ENCODE measurements at places on chromosomes 2 and 18.
A peak's percentile ranks its signal among the peaks of the same experiment; 100 is the strongest.

DNA sequence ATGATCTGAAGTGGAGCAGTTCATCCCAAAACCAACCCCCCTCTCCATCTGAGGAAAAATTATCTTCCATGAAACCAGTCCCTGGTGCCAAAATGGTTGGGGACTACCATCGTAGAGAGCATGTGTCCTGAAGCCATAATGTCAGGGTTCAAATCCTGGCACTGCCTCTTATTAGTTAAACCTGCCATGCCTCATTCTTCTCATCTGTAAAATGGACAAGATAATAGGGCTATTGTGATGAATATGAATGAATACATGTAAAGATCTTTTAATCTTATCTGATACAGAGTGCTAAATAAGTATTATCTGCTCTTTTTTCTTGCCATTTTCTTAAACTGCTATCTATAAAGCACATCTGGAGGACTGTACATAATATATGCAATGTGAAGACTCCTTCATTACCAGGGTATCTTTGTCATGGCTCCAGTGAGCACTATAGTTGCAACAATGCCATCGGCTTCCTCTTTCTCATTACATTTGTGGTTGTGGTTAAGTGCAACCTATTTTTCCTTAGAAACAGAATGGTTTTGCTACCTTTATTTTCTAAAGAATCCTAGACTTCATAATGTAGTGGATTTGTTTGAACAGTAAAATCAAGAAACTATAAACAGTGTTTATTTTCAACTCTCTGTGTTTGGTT is 27.0 kb downstream of the MFSD6 start:
- DNase-seq: no peak

DNA sequence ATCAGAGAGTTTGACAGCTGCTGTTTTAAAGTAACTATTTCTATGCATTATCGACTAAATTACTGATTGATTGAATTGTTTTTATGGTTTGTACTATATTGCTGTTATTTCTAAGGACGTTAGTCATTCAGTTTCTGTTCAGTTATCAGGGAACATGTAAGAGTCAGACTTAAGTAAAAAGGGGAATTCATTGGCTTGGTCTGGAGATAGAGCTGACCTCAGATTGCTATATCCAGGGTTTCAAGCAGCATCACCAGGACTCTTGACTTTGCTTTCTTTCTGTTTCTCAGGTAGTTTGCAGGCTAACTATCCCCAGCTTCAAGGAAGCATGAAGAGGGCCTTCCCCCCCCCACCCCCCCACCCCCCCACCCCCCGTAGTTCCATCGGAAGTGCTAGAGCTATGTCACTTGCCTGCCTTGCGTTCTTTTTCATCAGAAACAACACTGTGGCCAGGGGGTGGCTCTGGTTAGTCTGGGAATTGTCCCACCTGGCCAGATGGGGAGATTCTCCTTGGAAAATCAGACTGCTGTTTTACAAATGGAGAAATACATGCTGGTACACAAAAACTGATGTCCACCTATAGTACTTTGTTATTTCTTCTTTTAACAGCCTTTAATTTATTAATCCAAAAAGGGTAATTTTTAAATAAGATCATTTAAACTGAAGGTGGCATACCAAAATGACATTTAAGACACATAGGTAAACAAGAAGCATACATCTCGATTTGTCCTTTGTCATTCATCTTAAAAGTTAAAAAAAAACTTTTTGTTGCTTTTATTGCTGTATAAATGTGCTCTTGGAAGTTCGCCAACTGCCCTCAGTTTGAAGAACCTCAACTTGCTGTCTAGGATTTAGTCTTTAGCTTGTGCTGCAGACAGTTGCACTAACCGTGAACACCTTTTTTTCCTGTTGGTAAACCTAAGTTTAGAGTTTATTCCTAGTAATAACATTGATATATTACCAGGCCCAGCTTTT is 9.4 kb downstream of the SMAD4 start:
- no peak for DNase-seq

DNA sequence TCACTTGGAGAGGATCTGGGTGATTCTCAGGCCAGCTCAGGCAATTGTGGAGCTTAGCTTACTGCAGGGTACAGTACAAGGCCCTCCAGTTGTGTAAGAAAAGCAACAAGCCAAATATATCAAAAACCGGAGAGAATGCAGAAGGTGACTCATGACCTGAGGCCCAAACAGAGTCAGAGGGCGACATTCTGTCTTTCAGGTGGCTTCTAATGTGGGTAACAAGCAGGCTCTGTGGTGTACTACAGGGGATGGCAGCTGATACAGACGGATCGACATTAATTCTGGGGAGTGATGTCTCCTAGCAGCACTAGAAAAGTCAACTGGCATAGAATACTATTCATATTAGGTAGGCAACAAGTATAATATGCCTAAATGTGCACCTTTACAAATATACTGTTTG is 219.5 kb upstream of the SOX11 start:
- DNase-seq: no peak

- DNase-seq: peak; percentile 46
These were observed 137.5 kb downstream of the PHLPP1 start for GRCh38 chr18:62852851-62853250.

DNA sequence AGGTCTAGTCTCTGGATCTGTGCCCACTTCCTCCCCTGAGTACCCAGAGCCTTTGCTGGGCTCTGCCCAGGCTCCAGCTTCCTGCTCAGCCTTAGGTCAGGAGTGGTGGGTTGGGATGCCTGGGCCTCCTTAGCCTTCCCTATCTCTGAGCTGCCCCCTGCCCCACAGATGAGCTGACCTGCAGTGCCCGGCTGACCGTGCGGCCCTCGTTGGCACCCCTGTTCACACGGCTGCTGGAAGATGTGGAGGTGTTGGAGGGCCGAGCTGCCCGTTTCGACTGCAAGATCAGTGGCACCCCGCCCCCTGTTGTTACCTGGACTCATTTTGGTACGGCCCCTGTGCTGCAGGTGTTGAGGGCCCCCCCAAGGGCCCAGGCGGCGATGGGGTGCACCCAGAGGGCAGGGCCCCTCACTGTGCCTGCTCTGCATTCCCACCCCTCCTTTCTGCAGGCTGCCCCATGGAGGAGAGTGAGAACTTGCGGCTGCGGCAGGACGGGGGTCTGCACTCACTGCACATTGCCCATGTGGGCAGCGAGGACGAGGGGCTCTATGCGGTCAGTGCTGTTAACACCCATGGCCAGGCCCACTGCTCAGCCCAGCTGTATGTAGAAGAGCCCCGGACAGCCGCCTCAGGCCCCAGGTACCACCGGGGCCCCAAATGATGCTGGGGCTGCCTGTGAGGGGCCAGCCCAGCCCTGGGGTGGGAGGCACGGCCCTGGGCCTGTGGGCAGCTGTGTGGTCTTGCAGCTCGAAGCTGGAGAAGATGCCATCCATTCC is 30.1 kb upstream of the GMPPA start:
- no peak for DNase-seq

- DNase-seq: no peak
These were observed 54.0 kb upstream of the CWC22 start for GRCh38 chr2:180061085-180061484.

DNA sequence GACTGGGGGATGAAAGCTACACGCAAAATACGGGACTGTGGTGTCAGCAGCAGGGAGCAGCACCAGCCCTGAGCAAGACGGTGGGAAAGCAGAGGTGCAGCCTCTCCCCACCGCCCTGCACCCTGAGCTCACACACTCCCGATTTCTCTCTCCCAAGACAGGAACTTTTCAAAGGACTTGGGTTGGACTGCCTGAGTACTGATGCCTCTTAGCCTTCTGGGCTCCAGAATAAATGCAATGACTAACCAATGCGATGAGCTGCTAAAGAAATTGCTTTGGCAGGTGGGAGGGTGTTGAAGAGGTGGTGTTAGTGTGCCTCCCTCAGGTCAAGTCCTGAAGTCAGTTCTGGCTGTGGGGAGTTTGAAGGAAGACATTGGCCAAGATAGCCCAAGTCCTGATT is 9.6 kb downstream of the TRIM54 start:
- DNase-seq: no peak

- no peak for DNase-seq
These were observed 123.8 kb downstream of the NCKAP5 start for GRCh38 chr2:133444465-133444864.

- DNase-seq: no peak
These were observed 68.5 kb upstream of the ST3GAL5 start for GRCh38 chr2:85957256-85957655.

- no peak for DNase-seq
These were observed 51.2 kb downstream of the CHMP3 start for GRCh38 chr2:86512034-86512433.

DNA sequence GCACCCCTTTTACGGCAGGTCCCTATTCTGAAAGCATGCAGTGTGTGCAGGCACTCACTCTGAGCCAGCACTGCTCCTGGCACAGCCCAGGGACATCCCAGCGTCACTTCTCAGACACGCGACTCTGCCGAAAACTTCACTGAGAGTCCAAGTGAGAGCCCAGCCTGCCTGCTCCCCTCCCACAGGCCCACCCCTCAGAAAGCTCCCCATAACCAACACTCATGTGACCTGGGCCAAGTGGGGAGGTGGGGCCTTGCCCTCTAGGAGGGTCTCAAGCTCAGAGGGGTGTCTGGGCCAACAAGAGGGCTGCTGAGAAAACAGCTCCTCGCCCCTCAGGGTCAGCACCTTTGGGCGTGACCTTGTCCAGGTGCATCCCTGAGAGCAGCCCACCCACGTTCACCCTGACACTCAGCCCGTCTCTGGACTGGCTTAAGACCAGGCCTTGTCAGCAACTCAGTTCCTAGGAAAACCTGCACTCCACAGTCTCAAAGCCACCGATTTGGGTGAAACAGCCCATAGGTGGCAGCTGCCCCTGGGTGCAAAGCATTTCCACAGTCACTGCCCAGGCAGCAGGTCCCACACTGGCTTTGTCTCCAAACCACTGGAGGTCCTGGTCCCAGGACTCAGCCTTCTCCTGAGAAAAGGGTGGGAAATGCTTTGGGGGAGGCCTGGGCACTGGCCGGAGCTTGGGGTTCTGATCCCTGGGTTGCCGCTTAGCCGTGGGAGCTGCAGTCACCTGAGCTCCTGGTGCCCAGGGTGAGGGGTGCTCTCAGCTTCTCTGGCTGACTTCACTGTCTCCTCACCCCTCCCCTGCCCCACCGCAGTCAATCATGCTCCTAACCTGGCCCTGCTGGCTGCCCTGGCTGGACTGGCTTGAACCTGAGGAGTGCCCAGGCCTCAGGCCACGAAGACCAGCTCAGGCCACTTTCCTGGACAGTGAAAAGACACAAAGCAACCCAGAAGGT is 209.6 kb downstream of the HDAC4 start:
- no peak for DNase-seq

GRCh38 chr2:8633735-8634313 is 48.0 kb upstream of the ID2 start:
- DNase-seq: no peak

- DNase-seq: peak; percentile 21
These were observed 13.6 kb downstream of the IMPA2 start for GRCh38 chr18:11994703-11995444.

DNA sequence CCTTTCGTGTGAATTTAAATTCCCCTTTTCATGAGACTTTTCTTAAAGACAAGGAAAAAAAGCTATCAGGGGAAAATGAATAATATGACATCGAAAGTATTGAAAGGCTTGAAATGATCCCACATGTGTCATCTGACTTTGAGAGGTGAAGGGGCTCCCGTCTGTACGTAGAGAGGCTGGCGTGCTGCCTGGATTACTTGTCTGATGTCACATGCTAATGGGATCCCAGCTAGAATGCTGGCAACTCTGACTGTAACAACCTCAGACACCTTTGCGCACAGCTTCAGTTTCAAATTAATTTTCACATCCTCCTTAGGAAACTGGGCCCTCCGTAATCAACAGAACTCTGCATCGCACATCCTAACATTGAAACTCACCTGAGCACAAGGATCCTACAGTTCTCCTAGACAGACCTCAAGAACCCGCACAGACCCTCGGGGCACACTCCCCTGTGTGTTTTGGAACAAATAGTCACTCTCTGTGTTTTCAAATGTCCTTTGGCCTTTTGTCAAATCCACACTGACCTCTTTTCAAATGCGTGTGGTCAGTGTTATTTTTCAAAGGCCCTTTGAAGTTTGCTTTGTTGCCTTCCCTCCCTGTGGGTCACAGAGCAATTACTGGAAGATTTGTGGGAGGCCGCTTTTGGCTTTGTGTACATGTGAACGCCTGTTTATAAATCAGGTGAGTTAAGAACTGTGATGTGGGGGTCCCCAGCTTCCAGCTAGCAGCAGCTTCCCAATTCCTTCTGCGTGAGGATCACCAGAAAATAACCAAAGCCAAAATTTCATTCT is 65.9 kb downstream of the IL1R2 start:
- DNase-seq: no peak

DNA sequence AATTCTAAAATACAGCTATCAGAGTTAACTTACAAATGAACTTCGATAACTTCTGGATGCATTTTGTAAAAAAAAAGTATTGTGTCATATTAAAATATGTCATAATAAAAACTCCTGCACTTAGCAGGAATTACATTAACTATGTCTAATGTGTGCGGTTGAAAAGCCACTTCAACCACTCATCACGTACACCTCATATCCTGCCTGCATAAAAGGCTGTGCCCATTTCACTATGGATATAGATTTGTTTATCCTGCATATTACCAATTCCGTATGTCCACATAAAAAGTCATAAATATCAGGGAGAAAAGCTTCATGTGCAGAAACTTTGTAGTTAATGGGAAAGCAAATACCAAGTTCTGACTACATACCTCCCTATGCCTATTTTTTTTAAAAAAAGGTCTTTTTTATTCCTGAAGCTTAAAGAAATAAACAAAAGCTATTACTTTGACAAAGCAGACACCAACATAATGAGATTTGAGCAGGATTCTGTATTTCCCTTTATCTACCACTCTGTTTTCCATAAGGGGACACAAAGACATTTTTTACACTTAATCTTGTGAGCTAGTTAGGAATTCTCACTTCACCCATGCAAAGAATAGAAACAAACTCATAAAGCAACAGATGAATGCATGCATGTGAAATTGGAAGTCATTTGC is 96.1 kb downstream of the PPP1R1C start:
- DNase-seq: no peak

DNA sequence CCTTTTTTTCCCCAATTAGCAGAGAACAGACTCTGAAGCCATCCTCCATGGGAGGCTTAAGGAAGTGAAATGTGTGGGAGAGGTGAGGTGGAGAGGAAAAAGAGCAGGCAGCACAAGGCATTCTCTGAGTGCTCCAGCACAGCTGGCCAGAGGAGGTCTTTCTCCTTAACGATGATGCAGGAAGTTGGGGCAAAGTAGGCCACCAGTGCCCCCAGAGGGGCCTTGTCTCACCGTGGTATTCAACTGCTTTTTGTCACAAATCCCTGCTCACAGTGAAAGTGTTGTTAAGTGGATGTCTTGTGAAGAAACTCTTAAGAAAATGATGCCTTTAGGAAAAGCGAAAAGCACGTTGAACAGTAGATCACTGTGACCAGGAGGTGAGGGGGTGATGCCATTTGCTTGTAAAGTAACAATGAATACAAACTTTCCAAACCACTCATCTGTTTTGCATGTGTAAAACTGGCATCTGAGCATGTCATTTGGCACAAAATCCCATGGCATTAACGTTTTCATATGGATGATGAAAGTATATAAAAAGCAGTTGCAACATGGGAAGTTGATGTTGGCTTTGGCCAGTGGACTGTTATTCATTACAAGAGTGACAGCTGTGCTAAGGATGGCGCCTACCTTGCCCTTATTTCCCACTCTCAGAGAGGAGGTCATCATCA is 49.2 kb upstream of the CDC42EP3 start:
- no peak for DNase-seq

GRCh38 chr18:46013484-46014189 is 46.5 kb upstream of the EPG5 start:
- DNase-seq: no peak

All from trophoblast cell (in vitro differentiated cells and primary cell).